ENCODE measurements at places on chromosomes 2 and 18.

DNA sequence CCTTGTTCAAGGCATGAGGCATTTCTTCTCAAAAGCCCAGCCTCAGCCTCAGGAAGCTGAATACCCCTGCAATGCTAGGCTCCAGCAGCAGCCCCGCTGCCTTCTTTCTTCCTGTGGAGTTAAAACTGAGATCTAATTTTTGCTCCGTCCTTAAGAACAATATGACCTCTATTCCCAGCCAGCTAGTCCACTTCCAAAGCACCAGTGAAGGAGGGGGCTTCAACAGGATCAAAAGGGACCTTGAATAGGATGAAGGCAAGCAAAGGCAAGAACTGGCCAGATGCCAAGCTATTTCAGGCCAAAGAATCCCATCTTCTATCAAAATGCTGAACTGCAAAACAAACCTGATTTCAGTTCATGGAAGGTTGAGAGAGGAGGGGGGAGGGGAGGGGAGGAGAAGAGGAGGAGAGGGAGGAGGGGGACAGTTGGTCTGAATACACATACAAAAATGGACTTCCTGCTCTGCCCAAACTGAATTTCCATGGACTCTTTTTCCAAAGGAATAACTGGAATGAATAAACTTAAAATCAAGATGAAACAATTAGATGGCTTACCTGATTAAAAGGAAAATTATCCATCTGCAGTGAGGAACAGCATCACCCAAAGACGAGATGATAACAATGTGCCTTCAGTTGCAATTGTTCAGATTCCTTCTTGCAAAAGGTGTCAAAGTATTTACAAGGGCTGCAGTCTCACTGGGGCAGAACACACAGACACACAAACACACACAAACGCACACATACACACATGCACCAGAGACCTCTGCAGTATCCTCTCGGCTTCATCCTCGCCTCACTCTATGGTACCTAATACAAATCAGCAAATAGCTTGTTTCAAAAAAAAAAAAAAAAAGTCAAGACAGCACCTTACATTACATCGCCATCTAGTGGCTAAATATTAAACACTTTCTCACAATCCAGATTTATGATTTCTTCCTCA is at the start of gene SCN1A:
Gene SCN1A (minus strand): TSS at position 804 of the 939 bp plus-strand sequence. CDS start 54,399 bp downstream, outside the sequence.
- DNase-seq, result peak; percentile 59

DNA sequence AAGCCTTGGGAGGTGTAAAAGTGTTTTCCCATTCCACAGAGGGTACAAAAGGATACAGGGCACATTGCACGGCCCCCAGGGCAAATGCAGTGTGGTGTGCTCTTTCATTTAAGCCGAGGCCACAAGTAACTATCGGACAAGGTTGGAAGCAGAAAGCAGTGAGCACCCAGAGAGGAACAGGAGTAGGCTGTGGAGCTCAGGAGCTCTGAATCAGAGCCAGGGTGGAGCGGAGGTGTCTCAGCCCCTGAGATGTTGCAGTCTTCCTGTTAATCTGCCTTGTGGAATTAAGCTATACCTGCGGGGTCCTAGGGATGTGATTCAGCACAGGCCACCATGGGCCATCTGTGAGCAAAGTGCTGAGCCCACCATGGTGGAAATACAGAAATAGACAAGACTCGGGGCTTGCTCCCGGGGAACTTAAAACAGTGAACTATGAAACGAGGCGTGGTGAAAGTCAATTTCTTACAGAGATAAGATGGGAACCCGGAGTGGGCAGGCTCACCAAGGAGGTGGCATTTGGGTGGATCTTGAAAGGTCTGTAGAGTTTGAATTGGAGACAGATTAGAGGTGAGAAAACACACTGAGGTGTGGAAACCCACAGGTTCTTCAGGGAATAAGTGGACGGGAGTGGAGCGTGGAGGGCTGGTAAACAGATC is 44.0 kb downstream of the ASAP2 start:
- no peak for DNase-seq

GRCh38 chr2:233997707-233998106 is 52.8 kb upstream of the SPP2 start:
- DNase-seq, result no peak

- no peak for DNase-seq
These were observed 26.2 kb upstream of the CDKL4 start for GRCh38 chr2:39269941-39270340.

- DNase-seq, result no peak
These were observed 120.3 kb upstream of the NFATC1 start for GRCh38 chr18:79275461-79275860.

DNA sequence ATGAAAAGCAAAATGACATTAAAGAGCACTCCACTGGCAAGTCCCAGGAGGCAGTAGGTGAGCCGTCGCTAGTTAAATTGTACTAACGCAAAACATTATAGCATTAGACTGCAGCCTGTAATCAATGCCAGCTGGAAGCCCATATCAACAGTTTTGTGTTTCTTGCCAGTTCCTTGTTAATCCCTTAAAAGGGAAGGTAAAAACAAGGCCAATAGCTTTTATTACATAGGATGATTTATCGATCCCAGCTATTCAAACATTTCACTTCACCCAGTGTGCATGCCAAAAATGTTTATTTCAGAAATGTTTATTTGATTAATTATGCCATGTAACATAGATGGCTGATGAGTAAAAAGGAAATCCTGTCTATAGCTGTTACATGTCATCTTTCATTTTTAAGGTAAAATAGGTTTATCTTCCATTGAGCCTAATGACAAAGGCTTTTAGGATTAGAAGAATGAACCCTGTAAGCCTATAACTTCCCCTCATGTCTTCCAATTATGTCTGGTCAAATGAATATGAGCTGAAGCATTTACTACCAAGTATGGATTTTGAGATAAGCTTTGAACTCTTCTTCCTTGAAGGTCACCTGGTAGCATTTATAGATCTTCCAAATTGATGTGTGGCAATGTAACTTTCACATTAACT is 591.2 kb downstream of the RNF144A start:
- no peak for DNase-seq

DNA sequence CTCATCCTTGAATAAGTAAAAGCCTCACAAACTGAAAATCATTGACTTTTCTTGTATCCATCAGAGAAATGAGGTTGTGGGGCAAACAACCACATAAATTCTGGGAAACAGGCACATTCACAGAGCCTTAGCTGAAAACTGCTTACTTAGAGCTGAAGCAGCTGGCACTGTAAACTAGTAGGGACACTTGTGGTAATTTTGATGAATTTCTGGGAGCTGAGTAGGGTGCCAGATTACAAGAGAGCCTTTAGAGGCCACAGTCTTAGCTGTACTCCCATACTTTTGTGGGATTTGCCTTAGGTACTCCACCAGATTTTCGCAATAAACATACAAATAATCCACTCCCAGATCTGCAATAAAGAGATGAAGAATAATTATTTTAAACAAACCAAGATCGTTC is 315.2 kb downstream of the TMX3 start:
- no peak for DNase-seq

DNA sequence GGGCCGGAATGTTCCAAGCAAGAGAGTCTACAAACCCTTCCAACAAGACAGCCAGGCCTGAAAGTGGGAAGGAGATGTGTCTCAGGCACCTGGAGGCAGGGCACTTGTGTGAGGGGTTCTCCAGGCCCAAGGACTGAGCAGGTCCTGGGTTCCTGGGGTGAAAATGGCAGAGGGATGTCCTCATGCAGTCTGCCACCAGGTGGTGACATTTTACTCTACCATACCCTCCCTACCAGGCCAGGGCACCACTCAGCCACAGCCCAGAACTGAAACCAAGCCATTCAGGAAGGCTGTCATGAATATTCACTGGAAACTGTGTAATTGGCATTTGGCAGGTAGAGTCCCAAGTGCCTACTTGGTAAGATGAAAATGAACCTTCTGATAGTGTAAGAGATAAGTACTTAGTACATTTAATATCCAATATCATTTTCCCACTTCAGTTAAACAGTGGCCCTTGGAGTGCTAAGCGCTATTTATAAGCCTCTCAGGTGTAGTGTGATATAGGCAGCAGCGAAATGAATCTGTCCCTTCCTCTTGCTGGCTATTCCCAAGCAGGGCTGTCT is 185.1 kb downstream of the MYO5B start:
- peak; percentile 68 for DNase-seq

Data from neural progenitor cell (in vitro differentiated cells).